Smooth muscle cell of bladder (primary cell): ENCODE measurements at places on chromosomes 2 and 18. TPM values are rescaled to one million over a fixed set of nuclear protein-coding genes. Genes with fewer than 3 reads are reported as not detected.

PASK gene
- total RNA-seq = 1.3 TPM in 2 replicates

OTX1 gene
- 0.14 and 0.18 TPM in 2 replicates for total RNA-seq

SKA1 gene
- total RNA-seq = 6.6 and 8.1 TPM in 2 replicates

KIF3C gene
- 6.0 and 7.0 TPM in 2 replicates for total RNA-seq

DYNAP gene
- not detected in 2 replicates for total RNA-seq

ATP8B1 gene
- total RNA-seq = 8.2 and 18.6 TPM in 2 replicates

SMYD1 gene
- not detected in 2 replicates for total RNA-seq

LYPD1 gene
- 2.4 and 3.9 TPM in 2 replicates for total RNA-seq

NYAP2 gene
- under 0.01 TPM in 1 of 2 replicates, not detected in the other for total RNA-seq

KATNAL2 gene
- 3.4 and 3.6 TPM in 2 replicates for total RNA-seq

NT5C1B gene
- not detected in 2 replicates for total RNA-seq

FEV gene
- not detected in 2 replicates for total RNA-seq

GPBAR1 gene
- 0.14 and 0.37 TPM in 2 replicates for total RNA-seq

AFG3L2 gene
- 39.3 and 45.3 TPM in 2 replicates for total RNA-seq

CREB1 gene
- 31.7 and 36.3 TPM in 2 replicates for total RNA-seq

ACADL gene
- total RNA-seq = under 0.01 and 0.37 TPM in 2 replicates

KCNJ3 gene
- total RNA-seq = not detected in 2 replicates

GRP gene
- not detected in 2 replicates for total RNA-seq

TRIM43 gene
- not detected in 2 replicates for total RNA-seq

MDH1B gene
- total RNA-seq = 1.4 and 2.0 TPM in 2 replicates

IL1RN gene
- total RNA-seq = 0.09 and 0.71 TPM in 2 replicates

SERPINB2 gene
- 0.74 and 1.00 TPM in 2 replicates for total RNA-seq

MTX2 gene
- total RNA-seq = 18.5 and 24.2 TPM in 2 replicates

INPP5D gene
- 0.43 and 0.46 TPM in 2 replicates for total RNA-seq

LYPD6B gene
- total RNA-seq = 0.18 and 2.0 TPM in 2 replicates

SPHKAP gene
- under 0.01 TPM in 2 replicates for total RNA-seq

TEKT4 gene
- not detected in 2 replicates for total RNA-seq

EVX2 gene
- total RNA-seq = under 0.01 TPM in 1 of 2 replicates, not detected in the other

IL18R1 gene
- 0.85 and 1.5 TPM in 2 replicates for total RNA-seq

DLGAP1 gene
- total RNA-seq = 0.09 and 0.14 TPM in 2 replicates

MATN3 gene
- 1.5 and 3.3 TPM in 2 replicates for total RNA-seq

CAPN13 gene
- not detected in 2 replicates for total RNA-seq

SGO2 gene
- total RNA-seq = 2.1 TPM in 2 replicates

DNAJC5G gene
- total RNA-seq = not detected in 2 replicates

IHH gene
- total RNA-seq = not detected in 2 replicates

CRYGC gene
- not detected in 2 replicates for total RNA-seq

RGPD3 gene
- total RNA-seq = 0.09 and 0.14 TPM in 2 replicates

DLX1 gene
- not detected in 2 replicates for total RNA-seq

SP140 gene
- under 0.01 and 0.14 TPM in 2 replicates for total RNA-seq

GALR1 gene
- not detected in 2 replicates for total RNA-seq
